ENCODE measurements at places on chromosomes 6 and 20.
A peak's percentile ranks its signal among the peaks of the same experiment; 100 is the strongest.

DNA sequence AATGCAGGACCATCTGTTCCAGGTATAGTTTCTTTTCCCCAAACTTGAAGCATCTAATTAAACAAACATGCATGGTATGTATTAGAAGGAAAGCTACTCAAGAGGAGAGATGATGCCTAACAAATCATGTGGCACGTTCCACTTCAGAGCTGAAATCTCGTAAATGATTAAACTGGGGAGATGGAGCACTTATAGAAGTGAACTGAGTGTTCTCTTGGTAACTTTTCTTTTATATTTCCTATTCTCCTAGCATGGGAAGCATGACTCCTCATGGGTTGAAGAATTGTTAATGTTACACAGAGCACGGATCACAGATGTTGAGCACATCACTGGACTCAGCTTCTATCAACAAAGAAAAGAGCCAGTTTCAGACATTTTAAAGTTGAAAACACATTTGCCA lies 61.1 kb downstream of the CCN2 start:
- DNase-seq: no peak

GRCh38 chr6:104607501-104607900 lies 252.2 kb downstream of the HACE1 start:
- no peak for DNase-seq

GRCh38 chr20:14208956-14209355 lies 128.5 kb downstream of the FLRT3 start:
- DNase-seq: no peak

GRCh38 chr6:68013780-68014515 lies 621.1 kb upstream of the ADGRB3 start:
- DNase-seq: peak; percentile 34

DNA sequence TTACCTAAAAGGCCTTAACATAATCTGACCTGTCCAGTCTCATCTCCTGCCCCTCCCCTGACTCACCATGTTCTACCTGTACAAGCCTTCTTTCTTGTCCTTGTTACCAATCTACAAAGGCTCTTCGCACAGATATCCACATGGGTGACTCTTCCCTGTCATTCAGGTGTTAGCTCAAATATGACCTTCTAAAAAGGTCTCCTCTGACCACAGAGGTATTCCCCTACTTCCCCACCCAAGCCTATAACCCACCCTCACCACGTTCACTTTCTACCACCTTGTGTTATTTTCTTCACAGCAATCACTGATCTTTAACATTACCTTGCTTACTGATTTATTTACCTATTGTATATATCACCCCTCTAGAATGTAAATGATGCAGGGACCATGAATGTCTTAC lies 96.7 kb downstream of the BTBD9 start:
- no peak for DNase-seq

GRCh38 chr6:35547676-35548075 lies 35.0 kb upstream of the TULP1 start:
- no peak for DNase-seq

GRCh38 chr6:29924731-29925130 lies 17.6 kb upstream of the HLA-A start:
- DNase-seq: peak; percentile 81

- DNase-seq: no peak
These were observed 78.4 kb upstream of the FBXL4 start for GRCh38 chr6:99026135-99026534.

GRCh38 chr6:33957892-33958525 lies 154.2 kb upstream of the MLN start:
- no peak for DNase-seq

- no peak for DNase-seq
These were observed 76.4 kb downstream of the TMEM242 start for GRCh38 chr6:157246771-157247484.

DNA sequence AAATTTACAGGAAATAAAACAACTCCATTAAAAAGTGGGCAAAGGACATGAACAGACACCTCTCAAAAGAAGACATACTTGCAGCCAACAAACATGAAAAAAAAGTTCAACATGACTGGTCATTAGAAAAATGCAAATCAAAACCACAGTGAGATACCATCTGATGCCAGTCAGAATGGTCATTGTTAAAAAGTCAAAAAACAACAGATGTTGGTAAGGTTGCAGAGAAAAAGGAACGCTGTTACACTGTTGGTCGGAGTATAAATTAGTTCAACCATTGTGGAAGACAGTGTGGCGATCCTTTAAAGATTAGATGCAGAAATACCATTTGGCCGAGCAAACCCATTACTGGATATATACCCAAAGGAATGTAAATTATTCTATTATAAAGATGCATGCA lies 858.0 kb upstream of the FLRT3 start:
- DNase-seq: peak; percentile 24

- DNase-seq: no peak
These were observed 1.8 kb downstream of the RIPOR2 start for GRCh38 chr6:24933868-24934401.

GRCh38 chr20:53623454-53624211 lies 30.0 kb upstream of the ZNF217 start:
- DNase-seq: peak; percentile 92

- DNase-seq: no peak
These were observed 100.0 kb upstream of the DUSP22 start for GRCh38 chr6:192313-192664.

- DNase-seq: peak; percentile 63
These were observed 293.5 kb downstream of the CDKAL1 start for GRCh38 chr6:20827798-20828197.

DNA sequence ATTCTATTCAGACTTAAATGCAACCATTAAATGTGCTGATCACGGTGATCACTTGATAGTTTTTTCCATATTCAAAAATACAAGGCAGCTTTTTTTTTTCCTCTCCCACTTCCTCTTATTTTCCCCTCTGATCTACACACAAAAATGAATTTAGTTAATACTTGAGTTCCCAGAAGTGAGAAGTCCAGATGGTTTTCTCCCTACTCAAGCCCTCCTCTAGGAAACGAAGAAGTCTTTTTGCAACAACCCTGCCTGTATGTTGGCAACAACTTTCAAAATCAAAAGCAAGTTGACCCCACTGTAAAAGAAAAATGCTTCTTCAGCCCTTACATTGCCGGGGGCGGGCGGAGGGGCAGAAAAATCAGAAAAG lies 24.3 kb downstream of the ARHGAP18 start:
- DNase-seq: no peak

DNA sequence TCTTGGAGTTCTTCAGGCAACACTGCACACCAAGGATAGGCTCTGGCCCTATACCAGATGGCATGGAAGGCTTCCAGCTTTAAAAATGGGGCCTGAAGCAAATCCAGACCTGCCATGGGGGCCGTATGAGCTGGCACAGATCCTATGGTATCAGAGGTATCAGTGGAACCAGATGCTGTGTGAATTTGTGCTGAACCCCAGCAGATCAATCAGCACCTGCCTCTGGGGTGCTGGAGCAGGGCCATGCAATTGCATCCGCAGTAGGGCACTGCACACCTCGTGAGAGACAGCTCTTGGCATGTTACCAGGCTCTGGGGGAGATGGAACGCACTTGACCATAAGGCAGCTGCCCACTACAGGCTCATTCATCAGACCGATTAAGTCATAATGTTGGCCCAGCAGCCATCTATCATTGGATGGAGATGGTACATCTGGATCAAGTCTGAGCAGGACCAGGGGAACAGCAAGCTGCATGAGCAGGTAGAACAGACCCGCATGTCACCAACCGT lies 221.5 kb downstream of the MYLK4 start:
- no peak for DNase-seq

- DNase-seq: no peak
These were observed 92.4 kb upstream of the B3GAT2 start for GRCh38 chr6:71049198-71049770.

DNA sequence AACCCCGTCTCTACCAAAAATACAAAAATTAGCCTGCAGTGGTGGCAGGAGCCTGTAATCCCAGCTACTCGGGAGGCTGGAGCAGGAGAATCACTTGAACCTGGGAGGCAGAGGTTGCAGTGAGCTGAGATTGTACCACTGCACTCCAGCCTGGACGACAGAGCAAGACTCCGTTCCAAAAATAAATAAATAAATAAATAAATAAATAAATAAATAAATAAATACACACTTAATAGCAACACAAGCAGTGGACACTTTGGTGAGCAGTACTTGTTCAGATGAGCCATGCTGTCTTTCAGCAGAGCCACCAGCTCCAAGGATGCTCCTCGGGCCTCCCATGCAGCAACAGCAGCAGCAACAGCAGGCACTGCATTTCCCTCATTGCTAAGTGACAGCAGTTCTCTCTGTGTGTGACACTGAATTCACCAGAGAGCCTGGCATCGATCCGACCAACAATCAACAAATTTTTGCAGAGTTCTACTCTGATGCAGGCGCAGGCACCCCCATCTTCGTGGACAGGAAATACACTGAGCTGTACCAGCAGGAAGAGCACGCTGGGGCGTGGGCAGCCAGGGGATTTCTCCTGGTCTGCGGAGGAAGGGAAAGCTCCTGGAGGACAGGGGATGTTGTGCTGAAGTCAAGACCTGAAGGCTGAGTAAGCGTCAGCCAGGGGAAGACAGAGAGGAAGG lies 54.0 kb upstream of the SNX9 start:
- DNase-seq: no peak

GRCh38 chr20:59831024-59831915 lies 102.2 kb downstream of the SYCP2 start:
- DNase-seq: no peak

- no peak for DNase-seq
These were observed 124.7 kb downstream of the CD24 start for GRCh38 chr6:106849676-106850332.

GRCh38 chr6:144298194-144298593 lies 13.1 kb downstream of the UTRN start:
- DNase-seq: no peak

GRCh38 chr6:83511901-83512681 lies at the start of gene PRSS35:
Gene PRSS35 (plus strand): TSS chr6:83512534. CDS start chr6:83523442, 10,908 bp downstream.
- DNase-seq: peak; percentile 45

- DNase-seq: no peak
These were observed 70.6 kb downstream of the SGK1 start for GRCh38 chr6:134247231-134247833.

- no peak for DNase-seq
These were observed 479.6 kb upstream of the CHD6 start for GRCh38 chr20:42097741-42098140.

- no peak for DNase-seq
These were observed 18.6 kb downstream of the SMOC2 start for GRCh38 chr6:168459572-168459971.

GRCh38 chr20:25145131-25145530 lies 50.4 kb upstream of the ENTPD6 start:
- DNase-seq: no peak

DNA sequence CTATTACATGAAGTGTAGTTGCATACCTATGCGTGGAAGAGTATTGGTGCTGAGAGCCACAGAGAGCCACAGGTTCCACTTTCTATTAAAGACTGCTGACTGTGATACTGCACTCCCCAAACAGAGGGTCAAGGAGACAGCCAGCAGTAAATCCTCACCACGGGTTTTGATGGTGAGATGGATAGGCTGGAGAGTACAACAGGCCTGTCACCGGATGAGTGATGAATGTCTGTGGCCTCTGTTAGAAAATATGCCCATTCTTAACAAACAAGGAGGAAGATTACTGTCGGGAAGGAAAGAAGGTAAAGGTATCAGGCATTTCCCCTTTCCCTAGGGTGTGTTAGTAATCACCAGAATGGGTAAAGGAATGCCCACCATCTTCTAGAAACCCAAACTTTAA lies 286.5 kb downstream of the ALDH8A1 start:
- DNase-seq: no peak

DNA sequence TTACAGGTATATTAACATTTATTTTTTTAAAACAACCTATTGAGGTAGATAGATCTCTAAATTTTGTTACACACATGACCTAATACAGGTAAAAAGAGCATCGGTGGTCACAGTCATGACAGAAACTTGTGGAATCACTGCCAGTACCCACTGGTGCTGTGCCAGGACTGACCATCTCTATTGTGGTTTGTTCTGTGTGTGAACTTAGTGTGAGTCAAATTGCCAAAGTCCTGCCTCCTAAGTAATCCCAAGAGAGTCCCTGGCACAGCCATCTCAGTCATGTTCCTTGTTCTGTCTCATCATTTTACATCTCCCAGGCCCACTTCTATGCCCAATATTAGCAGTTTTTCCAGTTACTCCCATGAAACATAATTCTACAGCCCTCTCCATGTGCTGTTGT lies 21.4 kb downstream of the GSTA2 start:
- peak; percentile 91 for DNase-seq

DNA sequence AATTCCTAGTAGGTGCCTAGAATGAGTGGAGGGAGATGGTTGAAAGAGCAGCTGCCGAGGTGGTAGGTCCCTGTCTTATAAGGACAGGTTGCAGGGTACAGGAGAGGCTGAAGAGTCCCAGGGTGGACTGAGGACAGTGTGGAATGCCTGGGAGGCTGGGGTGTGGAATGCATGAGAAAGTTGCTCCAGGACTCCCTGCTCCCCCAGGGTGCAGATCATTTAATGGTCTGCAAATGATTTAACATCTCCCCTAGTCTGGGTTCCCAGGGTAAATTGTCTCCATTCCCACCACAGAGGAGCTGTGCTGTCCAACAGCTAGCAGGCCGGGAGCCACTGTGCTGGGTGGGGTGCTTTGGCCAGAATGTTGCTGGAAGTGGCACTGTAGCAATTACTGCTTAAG lies 76.0 kb downstream of the CD83 start:
- DNase-seq: no peak

- DNase-seq: no peak
These were observed 124.8 kb downstream of the INSM1 start for GRCh38 chr20:20492521-20493332.

- no peak for DNase-seq
These were observed 19.0 kb downstream of the RRBP1 start for GRCh38 chr20:17663040-17663399.

- DNase-seq: no peak
These were observed 10.7 kb downstream of the OSER1 start for GRCh38 chr20:44199877-44200276.

All from M059J (cell line).